ENCODE measurements at places on chromosomes 2 and 18. TPM values are rescaled to one million over a fixed set of nuclear protein-coding genes. Genes with fewer than 3 reads are reported as not detected.

- no peak overlapping the region for H3K4me3 ChIP-seq
- H3K36me3 ChIP-seq, result no peaks in the 10 kb centered on the region
- peaks cover 31% of the 10 kb centered on the region for H3K27me3 ChIP-seq
- no peak for DNase-seq
- no peaks in the 10 kb centered on the region for H3K4me1 ChIP-seq
Measured at GRCh38 chr2:60634438-60634837, 81.0 kb upstream of the BCL11A start.

- peaks cover 9% of the 10 kb centered on the region for H3K27me3 ChIP-seq
- H3K4me3 ChIP-seq, result no peak overlapping the region
- no peak for DNase-seq
- no peaks in the 10 kb centered on the region for H3K36me3 ChIP-seq
- H3K27ac ChIP-seq, result no peak overlapping the region
- H3K4me1 ChIP-seq, result no peaks in the 10 kb centered on the region
Measured at GRCh38 chr2:195026261-195026660, 630.8 kb upstream of the SLC39A10 start.

GRCh38 chr2:104755026-104755878 lies 98.7 kb upstream of the POU3F3 start:
- no peaks in the 10 kb centered on the region for H3K36me3 ChIP-seq
- H3K4me3 ChIP-seq, result no peak overlapping the region
- no peak for DNase-seq
- peaks cover 42% of the 10 kb centered on the region for H3K4me1 ChIP-seq
- H3K27me3 ChIP-seq, result no peaks in the 10 kb centered on the region
- no peak overlapping the region for H3K27ac ChIP-seq

Gene MEP1B
- total RNA-seq, result not detected

DNA sequence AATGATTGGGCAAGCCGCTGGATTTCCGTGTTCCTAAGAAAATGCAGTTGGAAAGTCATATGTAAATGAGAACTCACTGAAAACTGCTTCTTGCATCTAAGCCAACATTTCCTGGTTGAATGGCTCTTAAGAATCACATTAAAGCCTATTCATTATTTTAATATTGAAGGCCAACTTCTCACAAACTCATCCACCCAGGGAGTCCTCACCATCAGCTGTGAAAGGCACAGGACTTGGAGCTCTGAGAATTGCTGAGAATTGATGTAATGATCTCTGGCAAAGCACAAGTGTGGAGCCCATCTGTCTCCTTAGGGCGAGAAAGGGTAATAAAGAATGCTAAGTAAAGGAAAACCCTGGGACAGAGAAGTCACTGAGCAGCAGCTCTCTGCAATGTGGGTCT lies 55.9 kb upstream of the APCDD1 start:
- no peak overlapping the region for H3K4me3 ChIP-seq
- no peak overlapping the region for H3K27ac ChIP-seq
- H3K4me1 ChIP-seq, result peaks cover 20% of the 10 kb centered on the region
- peaks cover 2% of the 10 kb centered on the region for H3K27me3 ChIP-seq
- DNase-seq, result no peak
- no peaks in the 10 kb centered on the region for H3K36me3 ChIP-seq

Gene NTSR2
- total RNA-seq, result not detected

DNA sequence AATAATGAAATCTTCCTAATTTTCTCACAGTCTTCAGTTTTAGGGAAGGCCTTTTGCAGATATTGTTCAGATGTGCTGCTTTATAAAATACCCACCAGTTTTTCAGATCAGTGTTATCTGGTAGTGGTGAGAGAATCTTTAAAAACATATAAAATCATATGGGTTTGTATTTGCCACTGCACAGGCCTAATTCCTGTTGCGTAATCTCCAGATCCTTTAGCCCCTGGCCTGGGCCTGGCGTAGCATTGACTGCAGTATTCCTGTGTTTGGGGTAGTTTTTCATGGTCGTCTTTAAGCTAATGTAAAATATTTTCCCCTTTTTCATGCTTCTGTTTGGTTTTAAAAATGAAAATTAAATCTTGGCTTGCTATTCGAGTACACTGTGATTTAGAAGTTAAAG lies 43.2 kb downstream of the TSHZ1 start:
- no peaks in the 10 kb centered on the region for H3K27me3 ChIP-seq
- DNase-seq, result no peak
- H3K4me1 ChIP-seq, result peaks cover 18% of the 10 kb centered on the region
- H3K27ac ChIP-seq, result no peak overlapping the region
- H3K36me3 ChIP-seq, result no peaks in the 10 kb centered on the region

DNA sequence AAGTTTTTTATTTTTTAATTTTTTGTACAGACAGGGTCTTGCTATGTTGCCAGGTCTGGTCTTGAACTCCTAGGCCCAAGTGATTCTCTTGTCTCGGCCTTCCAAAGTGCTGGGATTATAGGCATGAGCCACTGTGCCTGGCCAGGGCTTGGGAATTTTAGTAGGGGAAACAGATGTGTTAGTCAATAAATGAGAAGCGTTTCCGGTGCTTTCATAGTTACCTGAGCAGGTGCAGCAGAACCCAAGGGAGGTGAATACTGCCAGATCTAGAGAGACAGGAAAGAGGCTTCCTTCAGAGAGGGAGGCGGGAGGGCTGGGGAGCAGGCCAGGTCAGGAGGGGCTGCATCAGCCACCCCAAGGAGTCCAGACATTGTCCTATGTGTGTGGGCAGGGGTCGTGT lies 30.5 kb upstream of the IMPA2 start:
- no peak overlapping the region for H3K27ac ChIP-seq
- DNase-seq, result no peak
- H3K4me3 ChIP-seq, result no peak overlapping the region
- H3K27me3 ChIP-seq, result no peaks in the 10 kb centered on the region
- peaks cover 65% of the 10 kb centered on the region for H3K4me1 ChIP-seq

GRCh38 chr2:55901941-55902340 lies 21.6 kb downstream of the EFEMP1 start:
- H3K4me3 ChIP-seq, result no peak overlapping the region
- DNase-seq, result no peak
- no peak overlapping the region for H3K27ac ChIP-seq
- H3K27me3 ChIP-seq, result peaks cover 8% of the 10 kb centered on the region

Gene BABAM2
- 34.0 TPM for total RNA-seq

- no peak overlapping the region for H3K4me3 ChIP-seq
- H3K27me3 ChIP-seq, result no peaks in the 10 kb centered on the region
- peaks cover 26% of the 10 kb centered on the region for H3K4me1 ChIP-seq
- H3K36me3 ChIP-seq, result no peaks in the 10 kb centered on the region
- no peak for DNase-seq
- no peak overlapping the region for H3K27ac ChIP-seq
Measured at GRCh38 chr18:27847412-27847811, 329.5 kb downstream of the CDH2 start.

- H3K4me1 ChIP-seq, result peaks cover 46% of the 10 kb centered on the region
- no peak for DNase-seq
- H3K27ac ChIP-seq, result no peak overlapping the region
- H3K27me3 ChIP-seq, result no peaks in the 10 kb centered on the region
- H3K4me3 ChIP-seq, result no peak overlapping the region
Measured at GRCh38 chr2:46862514-46862913, 53.1 kb downstream of the MCFD2 start.

Gene NOP58
- total RNA-seq, result 32.3 TPM

DNA sequence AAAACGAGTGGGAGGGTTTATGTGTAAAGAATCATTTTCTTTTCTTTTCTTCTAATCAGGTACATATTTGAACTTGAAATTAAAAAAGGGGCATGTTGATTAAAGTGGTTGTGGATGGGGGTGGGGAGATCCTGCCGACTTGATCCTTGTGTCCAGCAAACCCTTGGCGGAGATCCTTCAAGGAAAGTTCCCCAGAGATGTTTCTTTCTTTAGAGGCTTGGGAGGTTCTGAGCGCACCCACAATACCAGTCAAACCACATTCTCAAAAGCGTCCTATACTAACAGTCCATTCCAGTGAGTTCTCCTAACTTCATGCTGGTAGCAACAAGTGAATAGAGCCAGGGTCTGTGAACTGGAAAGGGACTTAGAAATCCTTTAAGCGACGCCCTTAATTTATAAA lies 49.2 kb downstream of the MYCN start:
- H3K4me3 ChIP-seq, result no peak overlapping the region
- no peaks in the 10 kb centered on the region for H3K4me1 ChIP-seq
- no peak overlapping the region for H3K27ac ChIP-seq
- peaks cover 1% of the 10 kb centered on the region for H3K27me3 ChIP-seq

Gene LGALSL
- total RNA-seq, result 26.3 TPM

GRCh38 chr2:171530378-171530777 lies 8.1 kb downstream of the CYBRD1 start:
- H3K4me3 ChIP-seq, result no peak overlapping the region
- peaks cover 4% of the 10 kb centered on the region for H3K36me3 ChIP-seq
- H3K27ac ChIP-seq, result peak overlapping the region; percentile 77
- peaks cover 39% of the 10 kb centered on the region for H3K4me1 ChIP-seq
- no peaks in the 10 kb centered on the region for H3K27me3 ChIP-seq
- DNase-seq, result no peak

DNA sequence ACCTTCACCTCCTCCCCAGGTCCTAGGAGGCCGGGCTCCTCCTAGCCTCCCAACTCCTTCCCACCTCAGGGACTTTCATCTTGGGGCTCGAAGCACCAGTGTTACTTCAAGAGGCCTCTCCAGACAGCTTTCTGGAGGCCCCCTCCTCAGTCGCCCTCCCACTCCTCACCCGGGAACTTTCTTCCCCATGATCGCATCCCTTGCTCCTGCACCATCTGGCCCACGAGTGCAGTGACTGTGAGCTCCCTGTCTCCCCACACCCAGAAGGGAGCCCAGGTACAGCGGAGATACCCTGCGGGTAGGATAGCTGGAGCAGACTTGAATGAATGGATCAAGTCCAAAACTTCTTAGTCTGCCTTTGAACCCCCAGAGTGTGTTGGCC lies 6.1 kb downstream of the ERFE start:
- peaks cover 38% of the 10 kb centered on the region for H3K4me1 ChIP-seq
- peaks cover 2% of the 10 kb centered on the region for H3K36me3 ChIP-seq
- no peaks in the 10 kb centered on the region for H3K27me3 ChIP-seq
- H3K4me3 ChIP-seq, result peak overlapping the region; percentile 42

GRCh38 chr2:145094370-145094769 lies 574.5 kb upstream of the ZEB2 start:
- peaks cover 1% of the 10 kb centered on the region for H3K36me3 ChIP-seq
- peak overlapping the region; percentile 15 for H3K27ac ChIP-seq
- no peak for DNase-seq
- H3K27me3 ChIP-seq, result no peaks in the 10 kb centered on the region
- peaks cover 60% of the 10 kb centered on the region for H3K4me1 ChIP-seq
- H3K4me3 ChIP-seq, result no peak overlapping the region

- no peak overlapping the region for H3K27ac ChIP-seq
- no peak for DNase-seq
- H3K27me3 ChIP-seq, result no peaks in the 10 kb centered on the region
- H3K4me1 ChIP-seq, result peaks cover 5% of the 10 kb centered on the region
- H3K36me3 ChIP-seq, result no peaks in the 10 kb centered on the region
- no peak overlapping the region for H3K4me3 ChIP-seq
Measured at GRCh38 chr2:47520825-47521665, 118.1 kb downstream of the MSH2 start.

DNA sequence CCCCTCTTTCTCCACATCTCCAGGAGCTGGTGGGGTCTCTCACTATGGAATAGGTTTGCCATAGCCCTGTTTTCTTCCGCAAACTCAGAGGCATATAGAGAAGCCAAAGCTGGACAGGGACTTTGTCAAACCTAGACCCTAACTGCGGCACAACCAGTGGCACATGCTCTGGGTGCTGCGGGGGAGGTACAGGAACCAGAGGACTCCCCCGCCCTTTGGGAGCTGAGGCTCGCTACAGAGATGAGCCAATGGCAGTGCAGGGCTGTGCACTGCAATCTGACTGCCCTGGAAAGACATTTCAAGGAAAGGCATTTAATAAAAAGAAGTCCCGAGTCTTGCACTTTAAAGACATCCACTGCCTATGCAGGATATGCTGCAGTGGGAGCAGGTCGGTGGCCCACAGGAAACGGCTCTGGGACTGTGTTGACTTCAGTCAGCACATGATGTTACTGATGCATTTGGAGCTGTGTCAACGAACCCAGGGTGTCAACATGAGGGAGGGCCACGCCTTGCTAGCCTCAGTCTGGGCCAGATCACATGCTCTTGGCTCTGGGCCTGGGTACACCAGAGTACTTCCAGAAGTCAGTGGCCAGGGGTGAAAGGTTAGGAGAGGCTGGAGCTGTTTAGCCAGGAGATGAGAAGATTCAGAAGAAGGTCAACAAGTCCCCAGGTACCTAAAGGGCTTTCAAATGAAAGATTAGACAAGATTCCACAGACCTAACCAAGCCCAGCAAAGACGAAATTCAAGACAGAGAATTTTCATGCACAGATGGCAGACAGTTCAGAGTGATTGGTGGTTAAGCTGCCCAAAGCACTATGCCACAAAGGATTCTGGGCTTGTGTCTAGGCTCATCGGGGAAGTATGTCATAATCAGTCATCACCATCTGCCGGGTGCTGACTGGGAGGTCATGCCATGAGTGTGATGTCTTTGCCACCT lies 8.2 kb downstream of the SLC35F6 start:
- H3K4me1 ChIP-seq, result peaks cover 43% of the 10 kb centered on the region
- no peak for DNase-seq
- no peaks in the 10 kb centered on the region for H3K27me3 ChIP-seq
- peak overlapping the region; percentile 89 for H3K27ac ChIP-seq
- H3K4me3 ChIP-seq, result no peak overlapping the region

GRCh38 chr2:40282428-40282827 lies 169.5 kb downstream of the SLC8A1 start:
- H3K36me3 ChIP-seq, result no peaks in the 10 kb centered on the region
- H3K4me3 ChIP-seq, result peak overlapping the region; percentile 56
- peak overlapping the region; percentile 95 for H3K27ac ChIP-seq
- H3K4me1 ChIP-seq, result peaks cover 73% of the 10 kb centered on the region
- no peak for DNase-seq
- H3K27me3 ChIP-seq, result no peaks in the 10 kb centered on the region
